Activated CD8-positive, alpha-beta memory T cell treated with anti-CD3 and anti-CD28 coated beads, Interleukin-2, amount 50 U/mL, for 4 hours (primary cell): ENCODE measurements at places on chromosomes 5 and 9.
A peak's percentile ranks its signal among the peaks of the same experiment; 100 is the strongest.

DNA sequence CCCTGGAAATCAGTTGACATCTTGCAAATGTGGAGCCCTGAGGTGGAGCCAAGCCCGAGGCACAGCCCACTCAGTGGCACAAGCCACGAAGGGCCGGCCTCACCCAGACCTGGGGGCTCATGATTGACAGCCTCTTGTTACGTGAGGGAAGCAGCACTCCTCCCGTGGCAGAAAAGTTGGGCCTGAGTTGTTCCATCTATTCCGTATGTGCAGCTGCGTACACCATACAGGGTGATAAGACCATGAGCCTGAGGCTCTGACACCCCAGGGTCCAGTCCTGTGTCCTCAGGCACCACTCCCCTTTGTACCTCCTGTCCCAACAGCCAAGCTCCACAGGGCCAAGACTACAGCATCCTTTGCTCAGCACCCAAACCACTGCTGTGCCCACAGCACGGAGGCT lies 1.9 kb upstream of the ORM2 start:
- DNase-seq: no peak

DNA sequence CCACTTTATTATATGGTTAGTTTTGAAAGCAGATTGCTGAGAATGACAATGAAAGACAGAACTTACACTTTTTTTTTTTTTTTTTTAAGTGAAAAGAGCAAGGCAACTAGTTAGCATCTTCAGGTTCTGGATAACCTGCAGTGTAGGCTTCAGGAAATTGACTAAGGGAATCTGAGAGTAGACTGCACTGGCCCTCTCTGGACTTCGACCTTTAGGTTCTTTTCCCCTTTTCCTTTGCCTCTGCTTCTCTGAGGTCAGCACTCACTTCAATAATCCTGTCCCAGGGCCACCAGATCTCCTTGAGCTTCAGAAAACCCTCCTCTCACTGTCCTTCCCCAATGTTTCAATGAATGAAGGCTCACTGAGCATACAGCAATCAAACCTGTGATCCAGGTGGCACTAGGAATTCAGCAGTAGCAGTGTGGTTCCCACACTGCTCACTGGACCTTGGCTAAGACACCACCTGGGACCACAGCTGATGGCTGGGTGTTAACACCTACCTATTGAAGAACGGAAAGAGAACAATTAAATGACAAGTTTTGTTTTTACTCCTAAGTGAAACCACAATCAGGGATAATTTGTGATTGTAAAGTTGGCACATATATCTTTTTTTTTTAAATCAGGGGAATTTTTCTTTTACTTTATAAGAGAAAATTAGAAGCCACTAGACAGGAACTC lies 85.8 kb upstream of the IL6ST start:
- DNase-seq: no peak

- DNase-seq: no peak
Measured at GRCh38 chr9:101387871-101388506, 3.2 kb upstream of the BAAT start.

DNA sequence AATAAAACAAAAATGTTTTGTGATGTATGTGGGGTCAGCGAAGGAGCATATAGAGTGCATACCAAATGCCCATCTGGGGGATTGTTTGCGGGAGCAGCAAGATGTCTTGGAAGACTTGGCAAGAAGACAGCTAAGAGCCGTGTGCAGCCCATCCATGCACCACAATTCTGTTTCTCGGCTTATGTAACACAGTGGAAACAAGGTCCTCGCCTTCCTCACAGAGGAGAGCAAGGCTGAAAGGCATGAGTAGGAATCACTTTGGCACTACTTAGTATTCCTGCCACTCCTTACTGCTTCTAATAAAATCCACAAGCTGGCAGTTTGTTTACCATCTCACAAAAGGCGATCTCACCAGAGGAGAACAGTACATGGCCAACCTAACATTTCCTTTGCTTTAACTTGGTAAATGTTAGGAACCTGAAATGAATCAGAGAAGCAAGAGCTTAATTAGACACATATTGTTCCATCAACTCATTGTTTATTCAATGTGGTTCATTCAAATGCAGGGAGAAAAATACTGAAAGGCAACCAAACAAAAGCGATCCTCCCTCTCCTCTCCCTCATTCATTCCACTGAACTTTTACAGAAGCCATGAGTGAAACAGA lies 648.1 kb downstream of the ACTL7B start:
- DNase-seq: no peak

DNA sequence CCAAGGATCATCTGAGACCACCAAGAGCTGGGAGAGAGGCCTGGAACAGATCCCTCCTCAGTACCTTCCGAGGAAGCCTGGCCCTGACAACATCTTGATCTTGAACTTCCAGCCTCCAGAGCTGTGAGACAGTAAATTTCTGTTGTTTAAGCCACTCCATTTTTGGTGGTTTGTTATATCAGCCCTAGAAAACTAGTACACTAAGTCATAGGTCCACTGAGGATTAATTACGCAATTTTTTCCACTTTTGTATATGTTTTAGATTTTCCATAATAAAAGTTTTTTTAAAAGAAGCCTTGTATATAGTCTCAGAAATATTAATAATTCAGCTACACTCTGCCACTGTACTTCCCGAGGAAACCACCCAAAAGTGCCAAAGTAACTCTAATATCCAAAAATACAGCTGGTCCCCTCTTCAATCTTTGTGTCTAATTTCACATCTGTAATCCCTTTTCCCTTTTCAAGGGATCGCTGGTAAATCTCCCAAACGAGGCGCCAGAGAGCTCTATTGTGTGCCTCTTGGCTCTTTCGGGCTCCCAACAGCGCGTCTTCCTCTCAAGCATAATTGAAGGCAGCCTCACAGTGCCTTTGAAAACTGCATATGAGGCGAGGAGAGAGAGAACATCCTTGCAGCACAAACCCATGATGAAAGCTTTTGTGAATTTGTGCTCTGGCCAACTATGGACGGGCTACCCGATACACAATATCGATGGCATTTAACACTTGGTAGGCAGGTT lies 32.7 kb downstream of the PRUNE2 start:
- DNase-seq: no peak

DNA sequence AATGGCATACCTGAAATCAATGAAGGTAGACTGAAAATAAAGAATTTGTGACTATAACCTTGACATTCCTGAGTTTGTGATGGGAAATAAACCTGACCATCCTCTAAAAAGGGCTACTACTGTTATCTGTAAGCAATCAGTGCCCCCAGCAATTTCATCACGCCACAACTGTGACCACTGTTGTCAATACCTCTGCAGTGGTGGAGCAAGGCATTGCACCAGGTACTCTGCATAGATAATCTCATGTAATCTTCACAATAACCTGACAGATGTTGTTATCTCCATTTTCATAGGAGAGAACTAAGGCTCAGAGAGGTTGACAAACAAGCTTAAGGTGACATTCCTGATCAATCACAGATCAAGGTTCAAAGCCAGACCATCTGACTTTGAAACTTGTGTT lies 38.5 kb upstream of the FRRS1L start:
- no peak for DNase-seq

GRCh38 chr5:39178171-39178570 lies 41.2 kb downstream of the FYB1 start:
- DNase-seq: no peak

- peak; percentile 99 for DNase-seq
Measured at GRCh38 chr9:83980395-83981125, at the start of gene RMI1. Gene RMI1, plus strand, starts transcription at chr9:83980805. Its CDS starts 20,182 bp downstream, at chr9:84000987.

GRCh38 chr5:125657936-125658335 lies 765.3 kb upstream of the GRAMD2B start:
- no peak for DNase-seq

DNA sequence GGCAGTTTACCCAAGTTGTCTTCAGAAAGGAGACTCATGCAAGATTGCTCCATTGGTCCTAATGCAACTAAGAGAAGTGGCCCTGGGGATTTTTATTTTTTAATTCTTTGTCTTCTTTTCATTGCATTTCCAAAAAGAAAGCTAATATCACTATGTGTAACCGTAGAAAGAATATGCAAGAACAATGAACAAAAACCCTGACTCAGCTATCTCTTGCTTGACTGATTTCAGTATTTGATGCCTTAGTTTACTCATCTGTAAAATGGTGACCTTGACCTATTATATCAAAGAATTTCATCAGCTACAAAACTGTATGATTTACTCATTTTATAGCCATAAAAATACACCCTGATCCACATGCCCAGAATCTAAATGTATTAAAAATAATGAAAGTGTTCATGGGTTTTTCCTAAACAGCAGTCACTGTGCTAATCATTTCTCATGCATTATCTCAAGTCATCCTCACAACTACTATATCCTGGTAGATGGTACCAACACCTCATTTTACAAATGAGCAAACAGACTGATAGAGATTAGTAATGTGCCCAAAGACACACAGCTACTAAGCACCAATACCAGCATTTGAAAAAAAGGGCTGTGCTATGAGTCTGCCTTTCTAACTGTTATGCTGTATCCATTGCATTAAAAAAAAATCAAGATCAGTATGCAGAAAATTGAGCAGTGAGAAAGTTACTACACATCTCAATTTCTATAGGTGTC lies 185.7 kb downstream of the MLLT3 start:
- no peak for DNase-seq

GRCh38 chr9:85960688-85961093 lies 19.7 kb downstream of the NAA35 start:
- no peak for DNase-seq

GRCh38 chr5:168209997-168210396 lies 81.4 kb upstream of the WWC1 start:
- DNase-seq: no peak

DNA sequence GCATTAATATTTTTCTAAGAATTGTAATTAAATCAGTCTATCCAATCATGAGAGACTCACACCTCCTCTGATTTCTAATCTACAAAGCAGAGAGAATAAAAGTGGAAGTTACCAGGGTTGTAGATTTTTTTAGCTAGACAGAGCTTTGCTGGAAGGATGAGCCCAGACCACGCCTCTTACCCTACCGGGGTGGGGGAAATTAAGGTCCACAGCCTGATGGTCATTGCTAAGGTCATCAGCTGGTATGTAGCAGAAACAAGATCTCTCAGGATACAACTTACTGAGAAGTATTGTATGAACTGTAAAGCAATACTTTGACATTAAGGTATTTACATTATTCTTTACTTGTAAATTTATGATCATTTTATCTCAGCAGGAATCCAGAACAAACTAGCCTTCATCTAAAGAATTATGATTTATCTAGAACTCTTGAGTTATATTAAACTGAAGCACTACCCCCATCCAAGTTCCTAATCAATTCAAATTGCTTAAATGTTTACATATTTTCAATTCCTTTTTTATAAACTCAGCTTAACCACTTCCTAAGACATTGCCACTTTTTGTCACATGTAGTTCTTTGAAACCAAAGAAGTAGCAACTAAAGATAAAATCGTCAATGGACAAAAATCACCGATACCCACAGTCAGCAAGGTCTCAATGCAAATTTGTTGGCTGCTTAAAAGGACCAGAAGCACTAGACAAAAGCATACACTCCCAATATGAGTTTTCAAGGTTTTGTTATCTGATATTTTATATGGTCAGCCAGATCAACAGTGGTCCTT lies 225.8 kb upstream of the DAPK1 start:
- DNase-seq: no peak

DNA sequence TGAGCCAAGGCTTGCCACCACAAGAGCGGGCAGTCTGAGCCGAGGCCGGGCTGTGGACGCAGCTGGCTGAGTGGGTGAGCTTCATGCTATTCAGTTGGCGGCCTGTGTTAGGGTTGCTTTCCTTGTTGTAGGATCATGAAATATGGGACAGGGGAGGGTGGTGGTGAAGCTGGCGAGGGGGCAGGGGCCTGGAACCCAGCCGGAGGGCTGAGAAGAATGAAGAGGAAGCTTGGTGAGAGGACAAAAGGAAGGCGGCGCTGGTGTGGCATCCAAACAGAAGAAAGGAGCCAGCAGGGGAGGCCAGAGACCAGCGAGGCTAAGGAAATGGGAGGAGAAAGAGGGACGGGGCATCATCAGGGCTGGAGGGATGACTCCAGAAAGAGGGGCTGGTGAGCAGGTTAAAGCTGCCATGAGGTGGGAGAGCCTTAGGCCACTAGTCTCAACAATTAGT lies 18.3 kb downstream of the RALGPS1 start:
- no peak for DNase-seq

DNA sequence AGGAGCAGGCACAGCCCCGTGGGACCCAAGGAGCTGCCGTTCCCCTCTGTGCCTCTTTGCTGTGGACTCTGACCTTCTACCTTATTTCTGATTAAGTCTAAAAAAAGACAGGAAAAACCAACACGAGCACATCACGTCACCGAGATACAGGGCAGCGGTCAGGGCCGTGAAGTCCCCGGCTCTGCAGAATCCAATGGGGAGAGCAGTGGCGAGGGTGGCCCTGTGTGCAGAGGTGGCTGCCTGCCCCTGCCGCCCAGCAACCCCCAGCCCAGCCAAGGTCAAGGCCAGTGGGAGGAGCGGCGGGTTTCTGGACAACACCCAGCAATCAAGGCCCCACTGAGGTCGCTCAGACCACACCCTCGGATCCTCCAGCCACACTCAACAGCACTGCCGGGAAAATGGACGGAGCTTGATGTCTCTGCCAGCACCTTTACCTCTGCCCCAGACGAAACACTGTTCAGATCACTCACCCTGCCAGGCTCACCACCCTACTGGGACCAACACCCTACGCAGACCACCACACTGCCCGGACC lies 32.7 kb upstream of the SLC9A3 start:
- DNase-seq: no peak

DNA sequence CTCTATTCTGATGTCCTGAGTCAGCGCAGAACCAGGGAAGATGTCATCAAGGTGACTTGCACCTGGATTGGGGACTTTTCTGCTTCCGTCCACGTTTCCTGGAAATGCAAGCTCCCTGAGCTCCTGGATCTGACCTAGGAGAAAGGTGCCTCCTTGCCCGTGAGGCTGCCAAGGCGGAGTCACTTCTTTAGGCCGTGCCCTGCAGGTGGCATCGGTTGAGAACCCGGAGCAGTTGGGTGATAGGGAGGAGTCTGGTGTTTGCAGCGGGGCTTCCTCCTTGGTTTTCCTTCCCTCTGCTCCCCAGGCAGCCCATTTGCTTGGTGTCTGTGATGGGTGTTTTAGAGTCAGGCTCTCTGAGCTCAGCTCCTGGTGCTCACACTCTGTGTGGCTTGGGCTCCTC lies 15.2 kb downstream of the NANS start:
- DNase-seq: no peak

DNA sequence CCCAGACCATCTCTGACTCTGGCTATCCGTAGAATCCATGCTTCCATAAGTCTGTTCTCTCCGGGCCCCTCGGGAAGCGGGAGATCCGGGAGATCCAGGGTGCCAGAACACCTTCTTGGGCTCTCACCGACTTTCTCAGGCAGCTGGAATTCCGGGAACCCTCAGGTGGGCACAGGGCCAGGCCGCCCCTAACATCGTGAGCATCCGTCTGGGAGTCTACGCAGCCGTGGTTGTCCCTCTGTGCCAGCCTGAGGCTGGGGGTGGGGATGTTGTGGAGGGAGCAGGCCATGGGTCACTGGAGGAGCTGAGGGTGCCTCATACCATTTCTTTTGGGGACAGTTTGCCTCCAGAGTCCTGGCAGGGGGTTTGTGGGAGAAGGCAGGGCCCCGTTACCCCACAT lies 92.3 kb upstream of the COL5A1 start:
- no peak for DNase-seq

GRCh38 chr5:161600156-161600555 lies 53.6 kb upstream of the GABRB2 start:
- no peak for DNase-seq
